ENCODE measurements at places on chromosomes 4 and X.

GRCh38 chr4:140944199-140944515 is 188.0 kb upstream of the TBC1D9 start:
- no peak for DNase-seq

DNA sequence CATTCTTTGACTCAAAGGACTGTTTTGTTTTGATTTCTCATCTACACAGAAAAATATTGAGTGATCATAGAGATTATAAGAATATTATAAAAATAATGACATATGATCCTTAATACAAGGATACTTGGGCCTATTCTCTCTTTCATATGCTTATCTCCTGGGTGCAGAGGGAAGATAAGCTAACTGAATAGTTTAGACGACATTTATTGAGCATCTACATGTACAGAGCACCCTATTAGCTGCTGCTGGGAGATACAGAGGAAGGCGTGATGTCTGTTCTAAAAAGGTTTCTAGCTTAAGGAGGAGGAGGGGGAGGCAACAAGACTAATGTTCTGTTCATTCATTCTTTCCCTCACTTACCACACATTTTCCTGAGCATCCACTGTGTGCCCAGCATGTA is 106.8 kb downstream of the HDAC8 start:
- no peak for DNase-seq

GRCh38 chr4:95833711-95834194 is 6.1 kb upstream of the PDHA2 start:
- no peak for DNase-seq

GRCh38 chr4:102501447-102501696 is 213 bp downstream of the NFKB1 start:
- no peak for DNase-seq

GRCh38 chrX:19707246-19707871 is 180.0 kb downstream of the SH3KBP1 start:
- DNase-seq: no peak

- no peak for DNase-seq
Observed at GRCh38 chr4:8319061-8319460, 49.5 kb downstream of the HTRA3 start.

DNA sequence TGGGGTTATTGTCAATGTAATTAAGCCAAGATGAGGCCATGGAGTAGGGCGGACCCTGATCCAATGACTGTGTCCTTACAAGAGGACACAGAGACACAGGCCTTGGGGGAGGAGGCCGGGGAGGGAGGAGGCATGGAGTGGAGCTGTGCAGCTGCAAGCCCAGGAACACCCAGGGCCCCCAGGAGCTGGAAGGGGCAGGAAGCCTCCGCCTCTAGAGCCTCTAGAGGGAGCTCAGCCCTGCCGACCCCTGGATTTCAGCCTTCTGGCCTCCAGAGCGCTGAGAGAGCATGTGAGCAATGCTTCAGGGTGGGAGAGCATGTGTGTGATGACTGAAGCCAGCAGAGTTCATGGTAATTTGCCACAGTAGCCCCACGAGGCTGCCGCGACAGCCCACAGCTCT is 234.6 kb downstream of the AFAP1 start:
- no peak for DNase-seq

GRCh38 chrX:17266136-17266535 is 108.9 kb upstream of the NHS start:
- DNase-seq: no peak

- DNase-seq: no peak
Observed at GRCh38 chr4:16293210-16293838, 67.1 kb upstream of the TAPT1 start.

DNA sequence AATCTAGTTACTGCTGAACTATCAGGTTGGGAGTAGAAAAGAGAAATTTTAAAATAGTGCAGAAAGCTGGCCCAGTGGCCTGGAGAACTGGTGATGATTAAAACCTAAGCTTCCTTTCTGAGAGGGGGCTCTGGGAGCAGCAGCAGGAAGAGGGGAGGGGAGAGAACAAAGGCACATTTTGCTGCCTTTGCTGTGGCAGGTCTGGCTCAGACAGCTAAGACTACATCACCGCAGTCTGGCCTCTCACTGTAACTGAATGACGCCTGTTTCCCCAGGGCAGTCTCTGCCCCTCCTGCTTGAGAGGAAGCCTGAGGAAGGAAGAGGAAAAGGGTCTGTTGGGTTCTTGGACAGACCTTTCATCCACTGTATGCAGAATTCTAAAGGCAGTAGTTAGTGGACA is 148.5 kb downstream of the FRAS1 start:
- DNase-seq: no peak

DNA sequence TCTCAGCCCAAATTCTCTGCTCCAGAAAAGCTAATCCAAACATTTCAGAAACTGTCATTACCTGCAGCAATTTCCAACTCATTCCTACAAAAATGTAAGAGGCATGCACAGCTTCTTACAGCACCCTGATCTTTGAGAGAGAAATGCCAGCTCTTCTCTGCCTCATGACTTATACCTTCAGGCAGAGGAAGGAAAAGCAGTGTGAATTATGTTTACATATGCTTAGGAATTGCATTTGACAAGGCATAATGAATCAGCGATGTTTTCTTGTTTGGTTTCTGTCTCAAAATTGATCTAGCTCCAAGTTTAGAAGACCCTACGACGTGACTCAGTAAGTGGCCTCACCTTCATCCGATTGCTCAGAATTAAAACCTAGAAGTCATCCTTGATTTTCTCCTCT is 21.8 kb upstream of the AGA start:
- no peak for DNase-seq

DNA sequence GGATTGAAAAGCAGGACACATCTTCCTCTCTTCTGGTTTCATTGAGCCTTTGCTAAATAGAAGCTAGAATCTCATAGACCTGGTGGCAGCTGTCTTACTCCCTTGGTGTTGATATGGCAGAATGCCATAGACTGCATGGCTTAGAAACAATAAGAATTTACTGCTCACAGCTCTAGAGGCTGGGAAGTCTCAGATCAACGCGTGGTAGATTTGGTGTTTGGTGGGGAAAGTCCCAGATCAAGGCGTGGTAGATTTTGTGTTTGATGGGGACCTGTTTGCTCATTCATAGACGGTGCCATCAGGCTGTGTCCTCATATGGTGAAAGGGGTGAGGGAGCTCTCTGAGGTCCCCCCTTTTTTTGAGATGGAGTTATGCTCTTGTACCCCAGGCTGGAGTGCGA is 57.6 kb upstream of the PPP2R3B start:
- no peak for DNase-seq

DNA sequence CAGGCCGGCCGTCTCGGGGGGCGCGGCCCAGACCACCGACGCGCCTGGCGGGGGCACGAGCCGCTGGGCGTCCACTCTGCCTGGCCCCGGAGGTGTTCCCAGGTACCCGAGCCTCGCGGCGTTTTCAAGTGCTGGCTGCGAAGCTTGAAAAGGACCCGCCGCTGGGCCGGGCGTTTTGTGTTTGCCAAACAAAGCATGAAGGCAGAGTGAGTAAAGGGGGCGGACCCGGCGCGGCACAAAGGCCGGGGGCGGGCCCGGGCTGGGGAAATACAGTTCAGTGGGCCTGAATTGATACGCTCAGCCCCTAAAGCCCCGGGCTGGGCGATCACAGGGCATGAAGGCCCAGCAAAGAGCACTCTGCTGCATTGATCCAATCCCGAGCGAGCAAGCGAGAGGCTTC is 65.4 kb downstream of the SOX3 start:
- DNase-seq: no peak

DNA sequence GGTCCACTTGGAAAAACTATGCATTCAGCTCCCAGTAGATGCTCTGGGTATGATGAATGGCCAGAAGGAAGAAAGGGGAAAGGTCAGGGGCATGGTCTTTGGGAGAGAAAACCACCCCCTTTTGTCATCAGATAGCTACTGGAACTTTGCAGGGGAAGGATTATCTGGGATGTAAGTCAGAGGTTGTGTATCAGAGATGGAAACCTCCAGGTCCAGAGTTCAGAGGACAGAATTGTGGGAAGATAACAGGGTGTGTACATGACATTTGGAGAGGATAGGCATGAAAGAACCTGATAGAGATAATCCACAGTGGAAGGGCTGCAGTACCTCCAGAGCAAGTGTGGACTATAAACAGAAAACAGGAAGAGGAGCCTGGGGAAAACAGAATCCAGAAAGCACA is 262.7 kb downstream of the SPRY1 start:
- no peak for DNase-seq

DNA sequence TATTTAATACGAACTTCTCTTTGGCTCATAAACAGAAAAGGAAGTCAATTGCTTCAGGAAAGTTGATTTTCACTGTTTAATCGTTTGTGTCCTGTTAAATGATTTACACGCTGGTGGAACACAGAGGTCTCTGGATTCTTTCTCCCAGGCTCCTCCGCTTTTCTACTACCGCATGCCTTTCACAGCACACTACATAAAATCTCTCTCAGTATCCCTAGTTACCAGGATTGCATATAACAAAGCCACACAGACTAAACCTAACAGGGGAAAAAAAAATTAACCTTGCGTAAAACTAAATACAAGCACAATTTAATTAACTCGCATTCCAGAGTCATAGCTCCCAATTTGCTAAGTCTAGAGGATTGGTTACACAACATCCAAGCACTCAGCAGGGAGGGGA is 133.9 kb downstream of the CORIN start:
- no peak for DNase-seq

DNA sequence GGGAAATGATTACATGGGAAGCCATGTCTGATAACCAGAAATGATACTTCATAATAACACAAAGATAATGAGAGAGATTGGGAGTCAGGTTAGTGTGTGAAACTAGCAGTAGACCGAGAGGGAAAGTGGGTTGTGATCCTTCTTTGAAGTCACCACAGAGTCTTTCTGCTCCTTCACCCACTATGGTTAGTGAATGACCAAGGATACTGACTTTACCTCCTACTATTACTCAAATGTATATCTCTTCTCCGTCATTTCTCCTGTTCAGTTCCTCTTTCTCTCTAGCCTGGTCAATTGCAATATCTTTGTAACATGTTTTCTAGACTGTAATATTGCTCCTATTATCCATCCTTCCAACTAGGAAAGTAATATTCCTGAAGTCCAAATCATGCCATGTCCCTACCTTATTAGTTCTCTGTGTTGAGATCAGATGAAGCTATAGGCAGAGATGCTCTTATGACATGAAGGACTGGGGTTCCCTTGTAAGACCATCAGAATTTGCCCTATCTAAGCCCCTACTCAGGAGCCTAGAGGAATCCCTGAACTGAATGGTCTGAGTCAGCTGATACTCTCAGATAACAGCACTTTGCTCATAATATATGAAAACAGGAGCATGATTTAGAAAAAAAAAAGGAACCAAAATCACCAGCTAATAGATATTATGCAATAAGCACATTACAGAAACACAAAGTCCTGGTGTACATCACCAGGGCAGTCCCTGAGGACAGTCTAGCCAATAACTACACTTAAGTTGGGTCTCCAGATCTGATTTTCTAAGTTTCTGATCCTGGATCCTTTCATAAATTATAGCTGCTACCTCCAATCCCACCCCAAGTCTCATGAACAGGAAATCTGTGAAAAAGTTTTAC is 81.2 kb downstream of the SHROOM3 start:
- no peak for DNase-seq

DNA sequence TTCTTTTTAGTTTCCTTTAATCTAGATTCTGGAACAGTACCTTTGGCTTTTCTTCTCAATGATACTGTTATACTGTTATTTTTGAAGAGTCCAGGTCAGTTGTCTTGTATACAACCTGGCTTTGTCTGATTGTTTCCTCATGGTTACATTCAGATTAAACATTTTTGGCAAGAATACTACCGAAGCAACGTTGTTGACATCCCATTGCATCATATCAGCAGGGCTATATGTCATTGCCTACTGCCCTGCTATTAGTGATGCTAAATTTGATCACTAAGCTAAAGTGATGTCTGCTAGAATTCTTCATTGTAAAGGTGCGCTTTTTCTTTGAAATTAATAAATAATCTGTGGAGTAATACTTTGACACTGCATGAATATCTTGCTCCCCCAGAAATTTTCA is 5.8 kb upstream of the ATP1B4 start:
- DNase-seq: no peak

DNA sequence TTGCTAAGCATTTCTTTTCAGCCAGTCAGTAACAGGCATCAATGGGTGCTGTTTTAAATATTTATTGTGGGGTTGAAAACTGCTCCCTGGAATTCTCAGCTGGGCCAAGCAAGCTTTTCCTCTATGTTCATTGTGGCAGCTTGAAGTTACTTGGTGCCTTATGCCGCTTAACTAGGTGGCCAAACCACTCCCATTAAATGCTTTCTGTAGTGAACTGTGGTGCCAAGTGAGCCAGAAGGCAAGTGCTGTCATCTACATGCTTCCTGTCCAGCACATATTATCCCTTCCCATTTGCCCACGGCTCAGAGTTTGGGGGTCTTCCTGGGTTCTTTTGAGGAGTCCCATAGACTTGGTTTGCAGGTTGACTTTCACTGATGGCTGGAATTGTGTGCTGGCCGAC is 64.8 kb downstream of the TAB3 start:
- DNase-seq: no peak

DNA sequence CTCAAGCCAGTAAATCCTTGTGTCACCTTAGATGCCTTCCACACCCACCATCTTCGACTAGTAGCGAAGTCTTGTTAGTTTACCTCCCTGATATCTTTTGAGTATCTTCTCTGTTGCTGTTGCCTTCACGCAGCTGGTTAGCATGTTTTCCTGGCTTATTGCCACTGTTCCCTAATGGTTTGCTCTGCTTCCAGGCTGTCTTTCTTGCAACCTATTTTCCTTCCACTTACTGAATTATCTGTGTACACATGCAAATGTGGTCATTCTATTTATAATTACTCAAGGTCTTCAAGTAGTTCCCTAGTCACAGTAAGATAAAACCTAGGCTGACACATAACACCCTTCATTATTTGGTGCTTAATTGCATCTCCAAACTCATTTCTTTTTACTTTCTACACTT is 89.5 kb downstream of the UGT8 start:
- no peak for DNase-seq

- DNase-seq: no peak
Observed at GRCh38 chrX:68599256-68600152, 48.0 kb upstream of the STARD8 start.

- DNase-seq: no peak
Observed at GRCh38 chr4:66130042-66130441, 459.8 kb upstream of the EPHA5 start.

DNA sequence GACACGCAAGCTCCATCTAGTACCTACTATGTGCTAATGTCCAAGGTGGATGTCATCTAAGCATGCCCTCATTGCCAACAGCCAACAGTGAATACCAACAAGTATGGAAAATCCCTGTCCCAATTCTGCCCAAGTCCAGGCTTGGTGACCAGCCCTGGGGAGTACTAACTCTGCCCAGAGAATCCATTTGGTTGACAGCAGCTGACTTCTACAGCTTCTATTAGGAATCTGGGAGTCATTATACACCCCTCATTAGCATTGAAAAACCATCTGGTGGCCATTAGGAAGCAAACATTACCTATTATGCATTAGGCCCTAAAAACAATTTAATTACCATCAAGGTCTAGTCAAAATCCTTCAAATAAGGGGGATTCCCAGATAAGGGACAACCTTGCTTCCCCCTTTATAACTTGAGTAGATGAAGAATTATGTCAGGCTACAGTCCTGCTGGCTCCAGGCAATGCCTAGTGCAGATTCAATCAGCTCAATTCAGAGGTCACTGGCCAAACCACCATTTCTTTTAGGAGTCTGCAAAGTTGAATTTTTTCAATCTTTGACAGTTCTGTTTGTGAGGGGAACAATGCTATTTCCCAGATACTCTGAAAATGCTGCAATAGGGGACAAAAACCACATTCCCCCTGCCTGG is 228.0 kb upstream of the LDB2 start:
- DNase-seq: no peak

- DNase-seq: no peak
Observed at GRCh38 chr4:67054896-67055295, 490.4 kb downstream of the CENPC start.

All from stimulated activated CD4-positive, alpha-beta T cell treated with anti-CD3 and anti-CD28 coated beads, Interleukin-1b, Interleukin-23, amount 100 ng/mL, for 1 hour (primary cell).